ENCODE measurements at places on chromosomes 1 and 21. TPM values are rescaled to one million over a fixed set of nuclear protein-coding genes. Genes with fewer than 3 reads are reported as not detected.

LRRC8C gene
- 6.9 TPM for total RNA-seq

GCSAML gene
- total RNA-seq, result 0.41 TPM

DNALI1 gene
- 2.9 TPM for total RNA-seq

BARHL2 gene
- total RNA-seq, result under 0.01 TPM

FALEC gene
- total RNA-seq, result 0.41 TPM

AGMAT gene
- total RNA-seq, result 0.82 TPM

S100A7 gene
- not detected for total RNA-seq

EFCAB7 gene
- total RNA-seq, result 42.4 TPM
